ENCODE measurements at places on chromosomes 11 and 22.

DNA sequence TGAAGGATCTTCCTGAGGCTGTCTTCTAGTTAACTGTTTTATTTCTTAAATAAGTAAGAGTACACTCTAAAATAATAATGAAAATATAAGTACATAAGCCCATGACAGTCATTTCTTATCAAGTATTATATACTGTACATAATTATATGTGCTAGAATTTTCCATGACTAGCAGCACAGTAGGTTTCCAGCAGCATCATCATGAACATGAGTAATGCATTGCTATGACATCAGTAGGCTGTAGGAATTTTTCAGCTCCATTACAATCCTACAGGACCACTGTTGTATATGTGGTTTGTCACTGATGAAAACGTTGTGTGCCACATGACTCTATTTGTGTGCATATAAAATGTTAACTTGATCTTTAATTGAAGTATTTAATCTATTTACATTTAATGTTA lies 22.0 kb downstream of the ZNF202 start:
- no peak for DNase-seq

DNA sequence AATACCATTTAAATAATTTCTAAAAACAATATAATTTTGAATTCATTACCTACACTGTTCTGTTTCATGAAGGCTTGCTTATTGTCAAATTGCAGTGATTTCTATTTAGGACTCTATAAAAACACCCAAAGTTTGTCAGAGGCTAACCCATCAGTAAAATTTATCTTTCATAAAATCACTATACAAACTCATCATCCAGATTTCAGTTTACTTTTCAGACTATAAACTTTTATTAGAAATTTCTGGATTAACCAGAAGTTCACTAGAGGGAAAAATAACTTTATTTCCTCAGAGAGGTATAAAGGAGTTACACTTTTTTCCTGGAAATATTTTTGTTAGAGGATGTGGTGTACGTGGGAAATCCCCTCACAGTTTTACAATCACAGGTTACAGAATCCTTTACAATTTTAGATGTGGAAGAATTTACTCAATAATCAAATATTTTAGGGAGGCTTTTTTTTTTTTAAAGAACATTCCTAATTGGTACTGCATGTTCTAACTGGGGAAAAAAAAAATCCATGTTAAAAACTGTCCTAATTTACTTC lies 176.7 kb downstream of the SWAP70 start:
- DNase-seq: no peak

- DNase-seq: no peak
These were observed 66.6 kb upstream of the TP53I11 start for GRCh38 chr11:45017329-45017728.

- no peak for DNase-seq
These were observed 161.9 kb downstream of the MSANTD4 start for GRCh38 chr11:105860105-105860504.

GRCh38 chr11:114821621-114822412 lies 143.5 kb downstream of the NXPE2 start:
- no peak for DNase-seq

GRCh38 chr11:116984589-116984988 lies 113.6 kb downstream of the SIK3 start:
- DNase-seq: no peak

DNA sequence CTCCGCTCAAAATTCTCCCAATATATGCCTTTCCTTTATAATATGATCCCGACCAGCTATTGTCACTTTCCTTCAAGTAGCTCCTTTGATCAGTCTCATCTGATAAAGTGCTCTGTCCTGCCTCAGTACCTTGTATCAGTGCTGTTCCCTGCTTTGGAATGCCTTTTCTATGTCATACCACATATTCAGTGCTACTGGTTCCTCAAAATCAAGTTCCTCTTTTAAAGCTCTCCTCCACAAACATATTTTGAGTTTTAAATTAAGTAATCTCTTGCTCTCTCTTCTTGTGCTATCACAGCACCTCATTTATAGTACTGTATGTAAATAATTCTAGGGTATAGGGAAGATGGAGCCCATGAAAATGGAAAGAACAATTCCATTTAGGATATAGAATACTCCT lies 137.1 kb upstream of the CTSC start:
- DNase-seq: no peak

DNA sequence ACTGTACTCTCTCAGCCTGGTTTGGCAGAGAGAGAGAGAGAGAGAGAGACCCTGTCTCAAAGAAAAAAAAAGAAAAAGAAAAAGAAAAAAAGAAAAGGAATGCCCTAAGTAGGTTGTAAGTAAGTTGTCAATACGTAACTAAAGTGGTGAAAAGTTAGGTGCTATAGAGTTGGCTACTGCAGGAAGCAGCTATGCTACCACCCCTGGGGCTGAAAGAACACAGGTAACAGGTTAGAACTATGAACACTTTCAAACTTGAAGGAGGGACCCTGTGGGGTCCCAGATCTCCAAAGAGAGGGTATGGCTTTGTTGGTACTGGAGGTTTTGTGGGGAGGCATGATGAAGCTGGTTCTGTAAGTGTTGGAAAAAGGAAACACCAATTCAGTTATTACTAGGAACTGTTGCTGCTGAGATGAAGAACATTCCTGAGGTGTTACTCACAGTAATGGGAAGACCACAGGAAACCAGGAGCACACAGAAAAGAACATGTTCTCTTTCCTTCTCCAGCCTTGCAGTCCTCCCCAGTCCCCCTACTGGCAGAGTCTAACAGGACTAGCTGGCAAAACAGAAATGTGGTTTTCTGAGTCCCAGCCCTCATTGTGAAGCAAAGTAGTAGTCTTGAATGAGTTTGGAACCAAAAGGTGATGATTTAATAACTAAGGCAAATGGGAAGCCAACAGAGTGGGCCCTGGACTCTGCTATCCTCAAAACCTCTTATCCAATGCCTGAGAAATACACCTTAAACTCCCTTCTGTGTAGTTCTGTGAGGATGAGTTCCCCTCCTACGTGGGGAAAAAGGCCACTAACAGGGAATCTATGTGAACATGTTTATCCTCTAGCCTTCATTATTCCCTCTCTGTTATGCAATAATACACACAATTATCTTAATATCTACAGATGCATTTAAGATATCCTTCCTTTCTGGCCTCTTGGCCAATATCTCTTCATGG lies 427.0 kb upstream of the DDI1 start:
- DNase-seq: no peak

DNA sequence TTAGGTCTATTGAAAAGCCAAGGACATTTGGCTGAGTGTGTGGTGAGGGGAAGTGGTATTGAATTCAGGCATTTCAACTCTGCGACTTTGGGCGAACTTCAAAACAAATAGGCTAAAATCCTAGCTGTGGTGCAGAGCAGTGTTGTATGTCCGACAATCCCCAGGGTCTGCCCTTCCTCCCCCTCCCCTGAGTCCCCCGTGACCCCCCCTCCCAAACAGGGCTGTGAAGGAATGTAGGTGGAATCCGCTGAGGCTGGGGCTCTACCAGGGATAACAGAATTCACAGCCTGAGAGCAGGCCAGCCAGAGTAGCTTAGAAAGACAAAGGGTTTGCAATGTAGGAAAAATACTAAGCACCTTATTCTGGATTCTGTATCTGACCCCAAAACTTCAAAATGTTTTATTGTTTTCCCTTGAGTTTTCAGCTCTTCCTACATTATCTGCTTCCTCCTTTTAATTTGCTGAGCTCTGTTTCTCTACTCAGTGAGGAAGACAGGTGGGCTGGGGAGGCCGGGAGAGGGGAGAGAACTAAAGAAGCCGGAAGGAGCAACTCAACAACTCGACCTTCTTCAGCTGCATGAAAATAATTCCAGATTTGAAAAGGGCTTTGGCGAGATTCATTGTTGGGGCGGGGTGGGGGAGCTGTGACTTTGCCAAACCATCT lies 315.2 kb downstream of the BLID start:
- no peak for DNase-seq

GRCh38 chr11:27496461-27496860 lies 10.1 kb downstream of the LIN7C start:
- no peak for DNase-seq

DNA sequence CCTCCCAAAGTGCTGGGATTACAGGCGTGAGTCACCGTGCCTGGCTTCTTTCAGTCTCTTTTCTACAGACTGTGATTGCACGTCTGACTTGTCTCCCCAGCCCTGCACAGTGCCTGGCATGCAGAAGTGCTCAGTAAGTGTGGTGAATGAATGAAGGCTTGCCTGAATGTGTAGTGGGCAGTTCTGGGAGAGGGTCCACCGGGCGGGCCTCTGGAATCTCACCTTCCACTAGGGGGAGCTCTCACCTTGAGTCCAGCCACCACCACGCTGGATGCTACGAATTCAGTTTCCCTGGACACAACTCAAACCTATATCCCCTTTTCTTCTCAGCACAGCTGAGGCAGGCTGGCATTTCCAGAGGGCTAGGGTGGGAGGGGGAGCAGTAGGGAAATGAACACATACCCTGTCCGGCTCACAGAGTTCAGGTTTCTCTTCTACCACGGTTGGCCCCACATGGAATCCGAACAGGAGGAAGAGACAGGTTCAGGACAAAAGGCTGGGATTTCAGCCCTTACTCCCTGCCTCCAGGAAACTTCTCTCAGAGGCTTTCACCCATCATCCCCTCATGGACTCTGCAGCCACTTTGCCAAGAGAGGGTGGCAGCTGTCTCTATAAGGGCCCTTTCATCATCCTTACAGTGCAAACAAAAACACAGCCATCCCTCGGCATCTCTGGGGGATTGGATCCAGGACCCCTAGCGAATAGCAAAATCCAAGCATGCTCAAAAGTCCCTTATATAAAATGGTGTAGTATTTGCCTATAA lies 86.8 kb downstream of the NECTIN1 start:
- DNase-seq: peak; percentile 58

- DNase-seq: no peak
These were observed 1.6 kb downstream of the DEAF1 start for GRCh38 chr11:693415-693831.

DNA sequence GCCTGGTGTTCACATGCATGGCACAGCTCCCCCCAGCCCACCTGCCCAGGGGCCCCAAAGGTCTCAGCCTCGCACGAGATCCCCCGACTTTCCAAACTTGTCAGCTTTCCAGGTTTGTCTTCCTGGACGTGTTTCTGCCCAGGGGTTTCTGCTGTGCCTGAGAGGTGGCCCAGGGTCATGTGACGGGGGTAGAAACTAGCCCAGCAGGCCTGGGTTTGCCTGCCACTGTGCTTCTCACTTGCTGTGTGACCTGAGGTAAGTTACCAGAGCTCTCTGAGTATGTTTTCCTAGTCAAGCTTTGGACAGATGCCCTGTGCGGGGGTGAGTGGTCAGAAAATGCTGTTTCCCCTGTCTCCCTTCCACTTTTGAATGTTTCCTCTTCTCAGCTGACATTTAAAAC lies 38.3 kb upstream of the SHISAL1 start:
- DNase-seq: no peak

GRCh38 chr11:128057786-128058395 lies 529.5 kb downstream of the ETS1 start:
- no peak for DNase-seq

GRCh38 chr11:77515483-77515882 lies 41.6 kb upstream of the PAK1 start:
- no peak for DNase-seq
